ENCODE measurements at places on chromosomes 11 and 22.
A peak's percentile ranks its signal among the peaks of the same experiment; 100 is the strongest.

- DNase-seq, result no peak
These were observed 4.1 kb upstream of the RAB1B start for GRCh38 chr11:66264383-66264782.

- no peak for DNase-seq
These were observed 435.5 kb downstream of the TBC1D22A start for GRCh38 chr22:47197773-47198500.

DNA sequence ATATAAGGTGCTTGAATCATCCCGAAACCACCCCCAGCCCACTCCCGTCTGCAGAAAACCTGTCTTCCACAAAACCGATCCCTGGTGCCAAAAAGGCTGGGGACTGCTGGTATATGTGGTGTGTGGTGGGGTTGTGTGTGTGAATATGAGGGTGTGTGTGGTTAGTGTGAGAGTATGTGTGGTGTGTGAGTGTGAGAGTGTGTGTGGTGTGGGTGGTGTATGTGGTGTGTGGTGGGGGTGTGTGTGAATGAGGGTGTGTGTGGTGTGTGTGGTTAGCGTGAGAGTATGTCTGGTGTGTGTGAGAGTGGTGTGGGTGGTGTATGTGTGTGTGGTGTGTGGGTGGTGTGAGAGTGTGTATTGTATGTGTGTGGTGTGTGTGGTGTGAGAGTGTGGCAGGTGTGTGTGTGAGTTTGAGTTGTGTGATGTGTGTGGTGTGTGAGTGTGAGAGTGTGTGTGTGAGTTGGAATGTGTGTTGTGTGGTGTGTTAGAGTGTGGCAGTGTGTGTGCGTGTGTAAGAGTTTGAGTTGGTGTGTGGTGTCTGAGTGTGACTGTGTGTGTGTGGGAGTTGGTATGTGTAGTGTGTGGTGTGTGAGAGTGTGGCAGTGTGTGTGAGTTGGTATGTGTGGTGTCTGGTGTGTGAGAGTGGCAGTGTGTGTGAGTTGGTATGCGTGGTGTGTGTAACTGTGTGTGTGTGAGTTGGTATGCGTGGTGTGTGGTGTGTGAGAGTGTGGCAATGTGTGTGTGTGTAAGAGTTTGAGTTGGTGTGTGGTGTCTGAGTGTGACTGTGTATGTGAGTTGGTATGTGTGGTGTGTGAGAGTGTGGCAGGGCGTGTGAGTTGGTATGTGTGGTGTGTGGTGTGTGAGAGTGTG is 6.5 kb downstream of the UPK3A start:
- DNase-seq, result no peak

- DNase-seq, result no peak
These were observed 55.5 kb upstream of the USP47 start for GRCh38 chr11:11786234-11786633.

DNA sequence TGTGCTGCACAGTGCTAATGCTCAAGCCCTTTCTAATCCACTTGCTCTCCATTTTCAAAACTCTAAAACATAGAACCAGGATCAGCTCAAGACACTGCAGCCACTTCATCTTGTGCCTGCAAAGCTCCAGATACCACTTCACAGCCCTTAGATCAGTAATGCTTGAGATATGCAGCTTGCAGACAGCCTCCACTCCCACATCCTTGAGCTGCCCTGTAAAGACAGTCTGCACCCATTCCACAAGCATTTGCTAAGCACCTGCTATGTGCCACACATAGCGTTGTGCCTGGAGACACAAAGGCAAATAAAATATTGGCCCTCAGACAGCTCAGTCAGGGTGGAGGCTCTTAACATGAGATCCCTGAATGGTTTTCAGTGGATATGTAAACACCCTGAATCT is 192.5 kb upstream of the SNX19 start:
- no peak for DNase-seq

GRCh38 chr11:133947321-133947756 is 9.4 kb downstream of the IGSF9B start:
- peak; percentile 38 for DNase-seq

DNA sequence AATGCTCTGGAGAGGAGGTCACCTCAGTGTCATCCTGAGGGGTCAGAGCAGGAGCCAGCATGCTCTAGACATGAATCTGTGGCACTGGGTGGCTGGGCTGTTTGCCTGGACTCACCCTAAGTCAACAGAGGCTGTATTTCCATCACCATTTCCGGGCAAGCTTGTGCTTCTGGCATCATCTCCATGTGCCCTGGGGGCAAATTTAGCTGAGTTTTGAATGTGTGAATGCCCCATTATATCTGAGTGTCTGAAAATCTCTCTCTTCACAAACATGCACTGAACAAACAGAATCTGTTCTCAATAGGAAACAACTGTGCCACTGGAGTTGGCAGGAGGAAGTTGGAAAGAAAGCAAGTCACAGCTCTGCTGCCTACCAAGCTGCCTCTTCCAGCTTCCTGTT is 356.2 kb downstream of the GRM5 start:
- DNase-seq, result no peak

DNA sequence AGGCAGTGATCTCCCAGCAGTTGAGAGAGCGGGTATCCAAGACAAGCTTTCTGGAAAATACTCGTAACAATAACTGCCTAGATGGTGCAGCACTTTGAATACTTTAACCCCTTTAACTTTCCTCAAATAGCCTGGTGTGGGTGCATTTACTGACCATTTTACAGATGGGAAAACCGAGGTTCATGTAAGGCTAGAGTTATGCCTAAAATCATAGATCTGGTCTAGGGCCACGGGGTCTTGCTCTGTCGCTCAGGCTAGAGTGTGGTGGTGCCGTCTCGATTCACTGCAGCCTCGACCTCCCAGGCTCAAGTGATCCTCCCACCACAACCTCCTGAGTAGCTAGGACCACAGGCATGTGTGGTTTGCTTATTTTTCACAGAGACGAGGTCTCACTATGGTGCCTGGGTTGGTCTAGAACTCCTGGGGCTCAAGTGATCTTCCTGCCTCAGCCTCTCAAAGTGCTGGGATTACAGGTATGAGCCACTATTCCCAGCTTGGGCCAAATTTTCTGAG is 269.2 kb upstream of the SYN3 start:
- DNase-seq, result no peak

DNA sequence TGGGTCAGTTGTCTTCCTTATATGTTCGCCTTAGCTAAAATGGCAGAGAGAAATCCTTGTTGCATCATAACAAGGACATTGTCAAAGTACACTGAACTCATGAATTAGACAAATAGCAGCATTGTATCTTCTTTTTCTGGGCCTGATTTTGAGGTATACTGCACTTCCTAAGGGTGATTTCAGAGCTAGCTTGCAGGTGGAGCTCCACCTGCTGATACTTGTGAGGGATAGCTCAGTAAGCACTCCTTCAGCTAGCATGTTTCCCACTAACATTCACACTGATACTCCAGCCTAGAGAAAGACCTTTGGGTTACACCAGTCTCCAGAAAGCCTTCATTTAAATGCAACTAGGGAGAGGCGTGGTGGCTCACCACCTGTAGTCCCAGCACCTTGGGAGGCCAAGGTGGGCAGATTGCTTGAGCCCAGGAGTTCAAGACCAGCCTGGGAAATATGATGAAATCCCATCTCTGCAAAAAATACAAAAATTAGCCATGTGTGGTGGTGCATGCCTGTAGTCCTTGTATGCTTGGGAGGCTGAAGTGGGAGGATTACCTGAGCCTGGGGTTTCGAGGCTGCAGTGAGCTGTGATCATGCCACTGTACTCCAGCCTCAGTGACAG is 29.8 kb downstream of the JAM3 start:
- DNase-seq, result no peak

DNA sequence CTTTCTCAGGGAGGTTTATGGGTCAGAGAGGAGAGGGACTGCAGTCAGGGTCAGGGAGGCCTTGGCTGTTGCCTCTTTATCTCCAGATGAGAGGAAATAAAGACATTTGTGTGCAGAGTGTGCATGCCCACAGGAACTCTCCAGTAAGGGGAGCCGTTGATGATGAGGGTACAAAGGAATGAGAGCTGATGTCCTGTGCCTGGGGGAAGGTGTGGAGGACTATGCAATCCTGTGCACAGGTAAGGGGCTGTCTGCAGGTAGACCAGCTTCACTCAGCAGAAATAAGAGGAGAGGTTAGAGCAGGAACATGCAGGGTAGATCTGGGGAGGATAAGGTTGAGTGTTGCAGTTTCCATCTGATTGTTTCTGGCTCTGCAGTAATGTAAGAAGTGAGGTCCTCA is 132.6 kb downstream of the NTM start:
- DNase-seq, result no peak

GRCh38 chr11:96472085-96472484 is 82.3 kb downstream of the JRKL start:
- no peak for DNase-seq

DNA sequence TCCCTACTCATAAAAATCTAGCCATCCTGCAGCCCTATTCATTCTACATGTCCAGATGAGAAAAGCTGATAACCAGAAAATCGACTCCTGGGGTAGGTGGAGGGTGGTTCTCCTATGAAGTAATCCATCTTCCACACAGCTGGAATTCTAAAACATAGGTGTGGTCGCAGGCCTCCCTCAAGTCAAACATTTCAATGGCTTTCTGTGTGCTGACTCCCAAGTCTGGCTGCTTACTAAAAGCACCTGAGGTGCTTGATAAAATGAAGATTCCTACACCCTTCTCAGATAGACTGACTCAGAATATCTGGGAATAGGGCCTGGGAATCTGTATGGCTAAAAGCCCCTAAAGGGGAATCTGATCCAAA is 26.1 kb downstream of the IRAG1 start:
- DNase-seq, result no peak

All from T-helper 22 cell (primary cell).